ENCODE measurements at places on chromosomes 11 and 22. TPM values are rescaled to one million over a fixed set of nuclear protein-coding genes. Genes with fewer than 3 reads are reported as not detected.
A peak's percentile ranks its signal among the peaks of the same experiment; 100 is the strongest.

DNA sequence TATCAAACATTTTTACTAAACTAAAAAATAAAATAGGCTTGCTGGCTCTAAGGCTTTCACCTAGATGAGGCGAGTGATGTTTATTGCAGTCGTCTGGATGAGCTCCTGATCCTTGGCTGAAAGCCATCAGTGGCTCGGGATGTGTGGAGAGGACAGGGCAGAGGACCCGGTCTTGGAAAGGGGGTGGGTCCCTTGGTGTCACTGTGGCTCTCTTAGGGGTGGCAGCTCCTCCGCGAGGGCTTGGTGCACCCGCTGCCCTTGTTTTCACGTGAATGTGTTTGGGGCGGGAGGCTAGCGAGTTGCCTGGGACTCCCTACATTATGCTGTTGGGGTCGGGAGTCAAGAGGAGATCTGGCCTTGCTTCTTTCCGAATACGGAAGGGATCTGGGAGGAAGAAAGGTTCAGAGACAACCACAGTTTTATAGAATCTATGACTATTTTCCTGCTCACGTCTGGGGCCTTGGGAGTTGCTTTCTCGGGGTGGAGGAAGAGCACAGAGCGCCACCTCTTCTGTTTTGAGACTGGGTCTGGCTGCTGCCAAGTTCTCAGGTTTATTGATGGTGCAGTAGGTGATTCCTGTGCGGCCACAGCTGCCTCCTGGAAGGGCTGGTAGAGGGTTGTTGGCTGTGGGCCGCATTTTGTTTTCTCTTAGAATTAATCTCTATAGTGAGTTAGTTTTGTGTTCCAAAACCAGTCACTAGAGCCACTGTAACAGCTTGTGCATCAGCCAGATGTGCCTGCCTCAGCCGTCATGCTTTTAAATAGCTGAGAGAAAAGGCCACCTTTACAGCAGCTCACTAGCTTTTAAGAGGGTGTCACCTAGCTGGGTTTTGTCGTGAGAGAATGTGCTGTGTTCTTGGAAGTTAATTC, 12.8 kb downstream of the TBC1D22A start:
- no peak for DNase-seq

GRCh38 chr11:17519061-17519885, 24.9 kb downstream of the USH1C start:
- DNase-seq = no peak

GRCh38 chr11:69366591-69366990, 72.6 kb downstream of the MYEOV start:
- no peak for DNase-seq

- DNase-seq = no peak
Measured at GRCh38 chr11:76152741-76153570, 53.3 kb downstream of the WNT11 start.

GRCh38 chr11:66007201-66007634, 4.6 kb upstream of the CST6 start:
- no peak for DNase-seq

GRCh38 chr22:36862251-36863242, 1.7 kb downstream of the NCF4 start:
- DNase-seq = no peak

DNA sequence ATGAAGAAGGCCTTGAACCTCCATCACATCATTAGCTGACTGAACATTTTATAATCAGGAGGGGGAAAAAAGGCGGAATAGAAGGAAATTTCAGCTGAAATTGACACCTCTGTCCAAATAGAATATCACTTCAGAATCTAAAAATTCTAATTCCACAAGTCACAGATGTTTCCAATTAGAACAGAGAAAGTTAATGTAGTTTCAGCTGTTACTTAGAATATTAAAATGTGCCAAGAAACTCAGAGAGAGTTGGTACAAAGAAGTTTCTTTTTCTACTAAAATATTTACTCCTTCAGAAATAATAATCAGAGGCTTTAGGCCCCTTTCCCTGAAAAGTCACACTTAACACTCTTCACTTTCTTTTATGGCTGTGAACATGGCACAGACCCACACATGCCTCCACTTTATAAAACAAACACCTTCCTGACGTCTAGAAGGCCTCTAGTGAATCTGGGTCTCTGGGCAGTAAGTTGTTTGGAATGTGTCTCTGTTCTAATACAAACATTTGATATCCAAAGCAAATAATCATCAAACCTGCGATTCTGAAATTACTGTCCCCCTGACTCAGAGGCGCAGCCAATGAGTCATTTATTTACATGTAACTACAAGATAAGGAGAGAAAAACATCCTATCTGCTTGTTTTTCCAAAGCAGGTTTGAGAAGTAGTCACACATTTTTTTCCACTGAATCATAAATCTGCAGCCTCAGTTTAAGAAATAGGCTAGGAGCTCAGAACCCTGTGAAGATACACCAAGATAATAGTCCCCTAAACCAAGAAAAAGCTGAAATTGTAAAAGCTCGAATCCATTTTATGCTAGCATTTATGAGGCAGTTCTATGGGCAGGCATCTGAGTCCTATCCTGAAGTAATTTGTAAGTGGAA, 148.4 kb downstream of the ME3 start:
- no peak for DNase-seq

GRCh38 chr11:117511483-117511930, 183.9 kb downstream of the CEP164 start:
- DNase-seq = no peak

GRCh38 chr22:49193901-49194465, 633.7 kb downstream of the BRD1 start:
- DNase-seq = no peak

- DNase-seq = no peak
Measured at GRCh38 chr11:57390535-57390934, at the start of gene PRG2. Gene PRG2, minus strand, starts transcription at chr11:57390650. Its CDS starts 706 bp downstream, at chr11:57389944.

GRCh38 chr11:10155793-10156490, 138.1 kb downstream of the SBF2 start:
- no peak for DNase-seq

- DNase-seq = no peak
Measured at GRCh38 chr11:96095884-96096303, 172.0 kb upstream of the MTMR2 start.

GRCh38 chr11:113243696-113244095, 70.7 kb upstream of the TTC12 start:
- DNase-seq = no peak

- DNase-seq = no peak
Measured at GRCh38 chr11:32427935-32428664, 7.2 kb downstream of the WT1 start.

DNA sequence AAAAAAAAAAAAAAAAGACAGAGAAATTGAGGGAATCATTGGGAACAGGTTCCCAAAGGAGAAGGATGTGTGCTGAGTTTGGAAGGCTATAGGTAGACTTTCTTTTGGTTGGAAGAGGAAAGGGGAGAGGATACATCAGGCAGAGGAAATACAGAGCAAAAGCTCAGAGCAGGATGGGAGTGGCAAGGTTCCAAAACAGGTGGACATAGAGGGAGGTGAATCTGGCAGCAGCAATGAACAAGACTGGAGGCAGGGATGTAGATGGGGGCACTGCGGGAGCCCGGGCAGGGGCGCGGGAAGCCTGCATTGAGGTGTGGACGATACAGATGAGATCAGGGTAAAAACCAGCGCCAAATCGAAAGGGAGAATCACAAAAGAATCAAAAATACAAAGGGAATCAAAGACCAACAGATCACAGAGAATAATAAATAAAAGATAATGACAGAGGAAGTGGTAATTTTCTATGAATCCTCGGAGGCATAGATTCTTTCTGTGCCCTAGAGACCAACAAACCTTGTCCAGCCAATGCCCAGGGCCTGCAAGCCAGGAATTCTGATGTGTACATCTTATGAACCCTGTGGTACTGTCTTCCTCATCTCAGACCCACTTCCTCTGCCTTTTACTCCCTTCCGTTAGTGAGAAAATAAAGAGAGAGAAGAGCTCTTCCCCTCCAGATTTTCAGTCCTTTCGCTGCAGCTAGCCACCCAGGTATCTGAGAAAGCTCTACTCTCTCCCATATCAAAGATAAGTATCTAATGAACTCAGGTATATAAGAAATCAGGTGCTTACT, 70.3 kb downstream of the SLC1A2 start:
- no peak for DNase-seq

- no peak for DNase-seq
Measured at GRCh38 chr11:78659326-78660270, 84.9 kb upstream of the NARS2 start.

GRCh38 chr22:33438273-33438672, 380.1 kb upstream of the SYN3 start:
- no peak for DNase-seq

DNA sequence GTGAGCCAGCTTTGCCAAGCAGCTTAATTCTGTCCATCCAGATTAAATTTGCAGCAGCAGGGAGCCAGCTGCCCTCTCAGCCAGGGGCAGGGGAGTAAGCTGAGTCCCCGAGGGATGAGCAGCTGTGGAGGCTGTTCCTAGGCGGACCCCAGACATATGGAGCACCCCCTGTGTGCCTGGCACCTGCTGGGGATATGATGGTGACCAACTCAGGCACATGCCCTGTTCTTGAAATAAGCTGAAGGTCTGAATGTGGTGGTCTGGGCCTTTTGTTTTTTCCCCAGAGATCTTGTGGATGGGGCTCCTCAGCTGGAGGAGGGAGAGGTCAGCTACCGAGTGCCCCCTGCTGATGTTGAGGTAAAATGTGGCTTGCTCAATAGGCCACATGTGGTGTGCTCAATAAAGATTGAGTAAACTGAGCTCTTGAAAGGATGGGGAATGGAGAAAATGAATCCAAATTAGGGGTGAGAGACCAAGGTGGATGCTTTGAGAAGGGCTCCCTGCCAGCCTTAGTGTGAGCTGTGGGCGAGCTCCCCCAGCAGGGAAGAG, 103.3 kb upstream of the NNMT start:
- no peak for DNase-seq

DNA sequence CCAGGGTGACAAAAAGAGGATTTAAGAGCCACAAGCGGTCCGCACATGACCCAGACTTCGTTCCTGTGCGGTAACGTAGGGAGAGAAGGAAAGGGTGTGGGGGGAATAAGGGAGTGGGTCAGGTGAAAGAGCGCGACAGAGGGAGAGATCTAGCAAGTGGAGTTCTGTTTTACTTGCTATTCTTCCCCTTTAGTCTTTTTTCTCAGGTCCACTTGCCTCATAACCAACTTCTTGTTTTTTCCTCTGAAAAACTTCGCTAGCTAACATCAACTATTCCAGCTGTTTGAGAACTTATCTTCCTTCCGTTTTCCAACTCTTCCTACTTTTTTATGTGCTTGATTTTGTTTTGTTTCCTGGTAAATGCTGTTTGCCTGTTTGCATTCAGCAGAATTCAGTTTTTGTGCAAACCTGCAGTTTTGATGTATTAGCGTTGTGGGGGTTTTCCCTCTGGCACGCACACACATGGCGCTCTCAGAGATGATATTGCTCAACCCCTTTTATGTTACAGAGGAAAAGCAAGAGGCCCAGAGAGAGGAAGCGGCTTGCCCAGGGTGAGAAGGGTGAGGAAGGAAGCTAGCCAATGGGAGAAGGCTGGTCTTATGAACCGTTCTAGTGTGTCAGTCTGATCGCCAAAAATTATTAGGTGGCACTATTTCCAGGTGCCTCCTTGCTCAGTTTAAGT, 592 bp upstream of the CTSC start:
- DNase-seq = peak; percentile 76

DNA sequence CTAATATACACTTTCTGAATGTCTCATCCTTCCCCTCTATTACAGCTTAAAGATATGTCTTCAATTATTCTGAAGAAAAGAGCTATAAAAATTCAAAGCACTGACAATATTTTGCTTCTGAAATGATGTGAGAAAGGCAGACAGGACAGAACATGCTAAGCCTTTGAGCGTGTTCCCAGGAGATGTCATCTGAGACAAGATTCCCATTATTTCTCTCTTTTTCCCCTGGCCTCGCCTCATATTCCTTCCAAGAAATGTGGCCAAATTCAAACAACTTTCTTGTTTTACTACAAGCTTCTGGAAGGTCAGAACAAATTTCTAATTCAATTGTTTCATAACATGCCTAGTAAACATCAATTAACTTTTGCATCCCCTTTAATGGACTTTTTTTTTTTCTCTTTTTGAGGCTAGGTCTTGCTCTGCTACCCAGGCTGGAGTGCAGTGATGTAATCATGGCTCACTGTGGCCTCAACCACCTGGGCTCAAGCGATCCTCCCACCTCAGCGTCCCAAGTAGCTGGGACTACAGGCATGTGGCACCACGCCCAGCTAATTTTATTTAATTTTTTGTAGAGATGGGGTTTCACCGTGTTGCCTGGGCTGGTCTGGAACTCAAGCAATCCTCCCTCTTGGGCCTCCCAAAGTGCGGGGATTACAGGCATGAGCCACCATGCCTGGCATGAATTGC, 37.1 kb upstream of the NFRKB start:
- DNase-seq = no peak

- DNase-seq = peak; percentile 59
Measured at GRCh38 chr11:65637794-65638419, at the start of gene SIPA1. Gene SIPA1, plus strand, starts transcription at chr11:65638101. Its CDS starts 2,821 bp downstream, at chr11:65640922.

DNA sequence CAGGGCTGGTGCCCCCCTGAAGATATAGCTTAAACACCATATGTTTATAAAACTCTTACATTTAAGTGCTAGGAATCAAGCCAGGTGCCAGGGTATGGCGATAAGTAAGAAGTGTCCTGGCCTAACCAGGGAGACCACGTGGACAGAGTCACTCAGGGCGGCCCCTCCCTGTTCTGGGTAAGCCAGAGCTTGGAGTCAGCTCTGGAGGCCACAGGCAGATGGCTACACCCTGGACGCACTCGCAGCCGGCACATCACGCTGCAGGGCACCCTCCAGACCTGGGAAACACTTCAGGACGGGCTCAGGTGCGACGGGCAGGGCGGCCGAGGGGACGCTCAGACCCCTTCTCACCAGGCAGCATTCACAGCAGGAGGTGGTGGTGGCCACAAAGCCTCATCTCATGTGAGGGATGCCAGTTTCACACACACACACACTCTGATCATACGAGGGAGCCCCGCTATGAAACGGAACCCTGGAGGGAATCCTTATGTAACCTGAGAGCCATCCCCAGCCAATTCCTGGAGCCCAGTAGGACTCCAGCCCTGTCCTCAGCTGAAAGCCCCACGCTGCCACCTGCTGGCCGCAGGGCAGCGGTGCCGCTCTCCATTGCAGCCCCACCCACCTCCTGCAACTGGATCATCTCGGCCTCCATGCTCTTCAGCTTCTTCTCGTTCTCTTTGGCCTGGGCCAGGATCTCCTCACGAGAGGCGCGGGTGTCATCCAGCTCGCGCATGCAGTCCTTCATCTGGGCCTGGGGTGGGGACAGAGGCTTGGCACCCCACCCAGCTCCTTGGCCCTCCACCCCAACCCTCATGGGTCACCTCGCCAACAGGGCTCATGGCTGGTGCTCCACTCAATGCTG, 33.4 kb downstream of the APOL1 start:
- peak; percentile 61 for DNase-seq

GRCh38 chr11:889687-890475, 20.7 kb downstream of the CHID1 start:
- no peak for DNase-seq

The CHRM1 gene
- total RNA-seq = under 0.01 TPM

The INSC gene
- not detected for total RNA-seq

The MUC5AC gene
- under 0.01 TPM for total RNA-seq

The C1QTNF6 gene
- 1.6 TPM for total RNA-seq

The DDX25 gene
- total RNA-seq = 0.54 TPM

The OR8A1 gene
- not detected for total RNA-seq

The LRRC10B gene
- under 0.01 TPM for total RNA-seq

The TAF10 gene
- 37.7 TPM for total RNA-seq

The TTC36 gene
- 1.1 TPM for total RNA-seq

The CSF2RB gene
- 132 TPM for total RNA-seq

The CNIH2 gene
- total RNA-seq = 2.7 TPM

The GLYATL1B gene
- not detected for total RNA-seq

The OR51E1 gene
- total RNA-seq = not detected

The HIC2 gene
- 13.7 TPM for total RNA-seq

The CASTOR1 gene
- total RNA-seq = 20.7 TPM

The SAA2 gene
- not detected for total RNA-seq

Measured in hematopoietic multipotent progenitor cell (in vitro differentiated cells).